ENCODE measurements at places on chromosomes 6 and 20.

DNA sequence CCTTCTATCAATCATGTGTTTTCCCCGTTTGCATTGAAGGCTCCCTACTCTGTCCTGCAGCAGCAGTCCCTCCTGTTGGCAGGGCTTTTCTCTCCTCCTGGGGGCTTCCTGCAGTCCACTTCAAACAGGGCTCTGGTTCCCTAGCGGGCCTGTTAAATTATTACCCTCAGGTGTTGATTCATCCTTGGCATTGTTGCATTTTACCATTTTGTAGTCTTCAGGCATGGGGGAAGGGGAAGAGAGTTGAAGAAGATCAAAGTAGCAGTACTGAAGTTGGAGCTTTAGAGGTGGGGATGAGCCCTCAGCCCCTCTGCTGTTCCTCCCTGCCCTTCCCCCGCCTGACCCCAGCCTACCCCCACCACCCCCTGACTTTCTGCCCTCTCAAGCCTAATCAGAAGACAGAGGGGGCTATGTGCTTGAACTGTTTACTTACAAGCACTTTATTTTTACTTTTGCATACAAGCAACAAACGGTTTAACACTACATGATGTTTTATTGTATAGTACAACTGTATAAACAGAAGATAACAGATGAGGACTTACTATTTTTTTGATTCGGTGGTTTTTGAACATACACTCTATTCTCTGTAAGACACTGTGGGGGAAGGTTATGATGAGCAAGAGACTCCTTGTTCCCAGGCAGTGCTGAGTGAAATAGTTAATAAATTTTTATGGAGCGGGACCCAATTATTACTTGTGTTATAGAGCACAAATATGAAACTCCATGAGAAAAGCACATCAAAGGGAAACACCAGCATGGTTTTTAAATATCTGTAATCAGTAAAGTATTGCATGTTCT, 169.7 kb downstream of the EYA4 start:
- DNase-seq: no peak

DNA sequence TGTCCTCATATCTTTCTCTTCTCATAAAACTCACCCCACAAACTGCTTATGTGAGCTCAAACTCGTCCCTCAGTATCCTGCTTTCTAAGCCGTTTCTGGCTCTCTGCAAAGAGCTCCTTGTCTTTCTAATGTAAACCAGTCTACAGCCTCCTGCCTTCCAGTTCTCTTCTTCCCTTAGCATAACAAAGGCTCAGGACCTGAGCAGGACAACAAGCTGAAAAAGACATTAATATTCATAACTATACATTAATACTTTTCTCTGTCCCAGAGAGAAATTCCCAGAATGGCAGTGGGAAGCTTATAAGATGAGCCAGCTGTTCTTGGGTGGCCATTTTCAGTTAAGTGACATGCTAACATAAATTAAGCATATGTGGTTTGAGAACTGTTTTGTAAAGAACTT, 207.0 kb upstream of the TCF21 start:
- no peak for DNase-seq

DNA sequence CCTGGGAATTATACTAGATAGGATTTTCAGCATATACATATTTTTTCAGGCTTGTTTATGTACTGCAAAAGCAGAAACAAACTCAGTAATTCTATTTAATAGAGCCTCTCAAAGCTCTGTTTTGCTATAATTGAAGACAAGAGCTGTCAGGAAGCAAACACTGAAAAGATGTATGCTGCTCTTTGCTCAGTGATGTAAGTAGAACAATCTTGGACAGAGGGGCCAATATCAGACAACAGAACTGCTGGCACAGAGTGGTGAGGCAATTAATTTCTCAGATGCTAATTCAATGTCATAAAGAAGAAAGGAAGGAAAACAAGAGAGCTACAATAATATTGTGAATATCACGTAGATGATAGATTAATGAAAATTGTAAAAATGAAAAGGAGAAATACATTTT, 663.3 kb upstream of the ADGRB3 start:
- DNase-seq: no peak

DNA sequence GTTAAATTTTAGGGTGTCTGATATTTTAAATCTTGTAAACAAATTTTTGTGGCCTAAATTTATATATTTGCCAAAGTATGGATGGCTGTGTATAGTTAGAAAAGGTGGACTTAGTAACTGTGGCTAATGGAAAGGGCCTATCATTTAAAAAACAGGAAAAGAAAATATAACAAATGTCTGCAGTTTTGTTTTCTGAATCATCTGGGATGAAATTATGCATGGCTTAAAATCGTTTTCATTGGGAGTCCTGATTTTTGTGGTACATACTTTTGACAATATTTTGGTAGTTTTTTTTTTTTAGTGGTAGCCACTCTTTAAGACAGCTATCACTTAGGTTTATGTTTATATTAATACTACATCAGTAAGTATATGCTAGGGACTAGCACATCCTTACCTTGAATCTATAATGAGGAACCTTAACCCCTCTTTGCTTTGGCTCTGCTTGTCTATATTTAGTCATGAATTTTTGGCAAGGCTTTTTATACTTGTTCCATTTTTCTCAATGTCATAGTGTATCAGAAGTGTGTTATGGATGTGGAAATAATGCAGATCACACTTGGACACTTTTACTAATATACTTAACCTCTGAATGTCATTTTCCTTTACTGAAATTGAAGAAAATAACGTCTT, 5.6 kb downstream of the ARID1B start:
- no peak for DNase-seq

DNA sequence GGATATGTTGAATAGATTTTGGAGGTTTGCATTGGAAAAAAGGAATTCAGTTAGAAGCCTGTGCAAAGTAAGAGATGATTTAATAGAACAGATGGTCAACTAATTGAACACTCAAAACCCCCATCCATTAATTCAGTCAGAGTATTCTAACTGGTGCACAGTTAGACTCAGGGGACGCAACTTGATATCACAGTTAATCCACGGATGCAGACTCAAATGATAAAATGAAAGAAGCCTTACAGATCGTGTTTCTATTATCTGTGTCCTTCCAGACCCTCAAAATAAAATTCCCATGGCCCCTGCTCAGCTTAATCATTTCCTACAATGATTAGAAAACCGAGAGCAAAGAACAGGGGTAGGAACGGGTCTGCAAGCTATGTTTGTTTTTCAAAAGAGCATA, 45.4 kb upstream of the DTNBP1 start:
- no peak for DNase-seq

Data from cortex of kidney (tissue), 1 donor.